Activated T-cell treated with anti-CD3 and anti-CD28 coated beads, Interleukin-2, amount 50 U/mL, for 4 hours (primary cell): ENCODE measurements at places on chromosomes 2 and 18. TPM values are rescaled to one million over a fixed set of nuclear protein-coding genes. Genes with fewer than 3 reads are reported as not detected.

INO80D gene
- total RNA-seq = 20.6 TPM

POTEI gene
- not detected for total RNA-seq

IL1RL2 gene
- total RNA-seq = 0.29 TPM

CCDC85A gene
- not detected for total RNA-seq

ESCO1 gene
- 12.3 TPM for total RNA-seq

FRZB gene
- total RNA-seq = not detected

PARD6G gene
- total RNA-seq = 0.37 TPM

KCNG2 gene
- not detected for total RNA-seq

CCBE1 gene
- not detected for total RNA-seq

ABCG8 gene
- not detected for total RNA-seq

LRRTM4 gene
- not detected for total RNA-seq

UGT1A8 gene
- total RNA-seq = not detected

RTP5 gene
- 0.14 TPM for total RNA-seq

RESP18 gene
- not detected for total RNA-seq

EPAS1 gene
- total RNA-seq = 7.0 TPM

PLEK gene
- total RNA-seq = 7.8 TPM

FBXO41 gene
- total RNA-seq = 27.6 TPM

PLB1 gene
- 0.05 TPM for total RNA-seq

RBMS1 gene
- 47.1 TPM for total RNA-seq

MRPS5 gene
- 70.2 TPM for total RNA-seq

POTEJ gene
- not detected for total RNA-seq

ADRA2B gene
- total RNA-seq = 0.40 TPM

IMPA2 gene
- 11.4 TPM for total RNA-seq

PIEZO2 gene
- total RNA-seq = 0.18 TPM

NRP2 gene
- total RNA-seq = 3.2 TPM

CCDC121 gene
- 0.25 TPM for total RNA-seq

IL1RL1 gene
- total RNA-seq = 0.38 TPM
